Testis (tissue), 5 donors: ENCODE measurements at places on chromosomes 2 and 18.

GRCh38 chr2:29700560-29700959 is 220.8 kb downstream of the ALK start:
- no peak overlapping the region for H3K27ac ChIP-seq
- no peaks in the 10 kb centered on the region for H3K4me1 ChIP-seq
- H3K27me3 ChIP-seq: no peaks in the 10 kb centered on the region

DNA sequence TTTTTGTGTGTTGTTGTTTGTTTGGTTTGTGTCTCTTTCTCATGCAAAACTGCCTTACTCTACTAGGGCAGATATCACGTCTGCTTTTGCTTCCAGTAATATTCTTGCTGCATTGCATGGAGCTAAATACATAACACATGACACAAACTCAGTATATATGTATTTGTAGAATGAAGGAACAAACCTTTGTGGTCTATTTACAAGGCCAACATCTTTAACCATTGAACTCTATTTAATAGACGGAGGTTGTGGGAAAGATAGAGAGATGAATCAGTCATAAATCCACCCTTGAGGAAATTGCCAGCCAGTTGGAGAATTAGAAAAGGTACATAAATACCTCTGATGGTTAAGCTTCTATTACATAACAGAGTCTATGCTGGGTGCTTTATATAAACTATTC is 26.0 kb upstream of the IL1RL1 start:
- H3K27ac ChIP-seq: no peak overlapping the region
- H3K27me3 ChIP-seq: no peaks in the 10 kb centered on the region
- H3K4me3 ChIP-seq: no peak overlapping the region

- no peak overlapping the region for H3K4me3 ChIP-seq
- no peak for DNase-seq
- no peak overlapping the region for H3K27ac ChIP-seq
- no peaks in the 10 kb centered on the region for H3K27me3 ChIP-seq
These were observed 351.0 kb downstream of the PIK3C3 start for GRCh38 chr18:42305869-42306593.

- no peak overlapping the region for H3K27ac ChIP-seq
- DNase-seq: no peak
- no peak overlapping the region for H3K4me3 ChIP-seq
- H3K36me3 ChIP-seq: no peaks in the 10 kb centered on the region
These were observed 255.5 kb downstream of the CDH2 start for GRCh38 chr18:27921392-27921791.

- DNase-seq: no peak
- H3K27ac ChIP-seq: no peak overlapping the region
- no peaks in the 10 kb centered on the region for H3K36me3 ChIP-seq
- H3K27me3 ChIP-seq: no peaks in the 10 kb centered on the region
- H3K4me3 ChIP-seq: no peak overlapping the region
These were observed 290.3 kb upstream of the CCDC68 start for GRCh38 chr18:55249550-55249949.

- no peak overlapping the region for H3K4me3 ChIP-seq
- H3K27ac ChIP-seq: no peak overlapping the region
- DNase-seq: no peak
- H3K27me3 ChIP-seq: no peaks in the 10 kb centered on the region
- H3K36me3 ChIP-seq: no peaks in the 10 kb centered on the region
- no peaks in the 10 kb centered on the region for H3K4me1 ChIP-seq
These were observed 209.9 kb downstream of the LNPK start for GRCh38 chr2:175792199-175792598.

DNA sequence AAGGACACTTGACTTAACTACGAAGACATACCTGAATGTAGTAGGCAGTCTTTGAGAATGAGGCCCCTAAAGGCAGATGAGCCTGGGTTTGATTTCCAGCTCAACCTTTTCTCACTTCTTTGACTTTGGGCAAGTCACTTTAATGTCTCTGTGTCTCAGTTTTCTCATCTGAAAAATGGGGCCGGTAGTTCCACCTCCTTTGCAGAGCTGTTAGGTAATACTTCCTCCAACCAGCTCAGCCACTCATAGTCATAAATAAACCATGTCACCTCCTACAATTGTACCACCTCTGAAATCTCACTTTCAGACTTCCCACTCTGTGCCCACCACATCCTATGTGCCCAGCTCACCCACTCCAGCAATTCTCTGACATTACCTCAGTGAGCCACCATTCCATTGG is 10.4 kb downstream of the ARHGAP25 start:
- H3K27me3 ChIP-seq: no peaks in the 10 kb centered on the region
- DNase-seq: no peak

- no peak overlapping the region for H3K27ac ChIP-seq
- no peaks in the 10 kb centered on the region for H3K4me1 ChIP-seq
- no peak for DNase-seq
- no peaks in the 10 kb centered on the region for H3K36me3 ChIP-seq
- H3K27me3 ChIP-seq: no peaks in the 10 kb centered on the region
- no peak overlapping the region for H3K4me3 ChIP-seq
These were observed 97.5 kb upstream of the CD302 start for GRCh38 chr2:159895258-159896065.

DNA sequence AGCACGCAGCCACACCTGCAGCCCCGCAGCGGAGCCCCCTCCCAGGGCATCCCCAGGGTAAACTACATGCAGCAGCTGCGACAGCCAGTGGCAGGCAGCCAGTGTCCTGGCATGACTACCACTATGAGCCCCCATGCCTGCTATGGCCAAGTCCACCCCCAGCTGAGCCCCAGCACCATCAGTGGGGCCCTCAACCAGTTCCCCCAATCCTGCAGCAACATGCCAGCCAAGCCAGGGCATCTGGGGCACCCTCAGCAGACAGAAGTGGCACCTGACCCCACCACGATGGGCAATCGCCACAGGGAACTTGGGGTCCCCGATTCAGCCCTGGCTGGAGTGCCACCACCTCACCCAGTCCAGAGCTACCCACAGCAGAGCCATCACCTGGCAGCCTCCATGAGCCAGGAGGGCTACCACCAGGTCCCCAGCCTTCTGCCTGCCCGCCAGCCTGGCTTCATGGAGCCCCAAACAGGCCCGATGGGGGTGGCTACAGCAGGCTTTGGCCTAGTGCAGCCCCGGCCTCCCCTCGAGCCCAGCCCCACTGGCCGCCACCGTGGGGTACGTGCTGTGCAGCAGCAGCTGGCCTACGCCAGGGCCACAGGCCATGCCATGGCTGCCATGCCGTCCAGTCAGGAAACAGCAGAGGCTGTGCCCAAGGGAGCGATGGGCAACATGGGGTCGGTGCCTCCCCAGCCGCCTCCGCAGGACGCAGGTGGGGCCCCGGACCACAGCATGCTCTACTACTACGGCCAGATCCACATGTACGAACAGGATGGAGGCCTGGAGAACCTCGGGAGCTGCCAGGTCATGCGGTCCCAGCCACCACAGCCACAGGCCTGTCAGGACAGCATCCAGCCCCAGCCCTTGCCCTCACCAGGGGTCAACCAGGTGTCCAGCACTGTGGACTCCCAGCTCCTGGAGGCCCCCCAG is 254.1 kb downstream of the GLI2 start:
- H3K4me1 ChIP-seq: peaks cover 8% of the 10 kb centered on the region
- peak; percentile 11 for DNase-seq
- no peak overlapping the region for H3K4me3 ChIP-seq
- no peak overlapping the region for H3K27ac ChIP-seq

DNA sequence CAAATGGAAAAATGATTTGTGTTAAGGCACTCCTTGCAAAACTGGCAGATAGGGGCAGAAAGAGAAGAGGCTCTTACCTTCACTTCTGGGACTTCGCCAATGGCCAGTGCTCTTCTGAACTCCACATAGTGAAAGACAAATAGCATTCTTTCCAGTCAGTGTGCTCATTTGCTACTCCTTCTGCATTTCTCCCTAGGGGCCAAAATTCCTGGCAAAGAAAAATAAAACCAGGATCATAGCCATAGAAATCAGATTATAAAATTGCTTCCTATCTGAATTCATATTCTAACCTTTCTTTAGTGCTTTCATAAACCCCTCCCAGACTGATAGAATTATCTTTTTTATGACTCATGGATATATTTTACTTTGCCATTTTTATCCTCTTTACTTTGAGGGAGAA is 56.9 kb upstream of the PELI1 start:
- H3K4me3 ChIP-seq: no peak overlapping the region
- H3K27ac ChIP-seq: no peak overlapping the region
- H3K27me3 ChIP-seq: no peaks in the 10 kb centered on the region

DNA sequence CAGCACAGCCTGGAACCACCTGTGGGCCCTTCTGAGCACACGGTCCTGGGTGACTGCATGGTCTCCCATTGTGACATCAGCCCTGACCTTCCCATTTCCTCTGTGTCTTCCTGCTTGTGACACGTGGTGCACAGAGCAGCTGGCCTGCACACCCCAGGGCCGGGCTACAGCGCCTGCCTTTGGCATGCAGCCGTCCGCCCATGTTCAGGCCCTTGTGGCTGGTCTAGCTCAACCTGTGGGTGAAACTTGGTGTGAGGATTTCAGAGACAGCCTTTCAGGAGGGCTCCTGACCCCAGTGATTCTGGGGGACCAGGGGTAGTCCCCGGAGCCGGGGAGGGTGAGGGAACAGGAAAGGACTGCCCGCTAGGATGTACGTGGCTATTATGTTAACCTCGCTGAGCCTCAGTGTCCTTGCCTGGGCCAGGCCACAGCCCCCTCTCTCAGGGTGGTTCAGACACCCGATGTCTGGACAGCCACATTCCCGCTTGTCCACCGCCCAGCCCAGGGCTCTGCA is 284.8 kb upstream of the HS6ST1 start:
- peaks cover 4% of the 10 kb centered on the region for H3K4me1 ChIP-seq
- H3K27me3 ChIP-seq: no peaks in the 10 kb centered on the region
- no peak overlapping the region for H3K4me3 ChIP-seq
- no peak overlapping the region for H3K27ac ChIP-seq
